ENCODE measurements at places on chromosomes 2 and 18.

DNA sequence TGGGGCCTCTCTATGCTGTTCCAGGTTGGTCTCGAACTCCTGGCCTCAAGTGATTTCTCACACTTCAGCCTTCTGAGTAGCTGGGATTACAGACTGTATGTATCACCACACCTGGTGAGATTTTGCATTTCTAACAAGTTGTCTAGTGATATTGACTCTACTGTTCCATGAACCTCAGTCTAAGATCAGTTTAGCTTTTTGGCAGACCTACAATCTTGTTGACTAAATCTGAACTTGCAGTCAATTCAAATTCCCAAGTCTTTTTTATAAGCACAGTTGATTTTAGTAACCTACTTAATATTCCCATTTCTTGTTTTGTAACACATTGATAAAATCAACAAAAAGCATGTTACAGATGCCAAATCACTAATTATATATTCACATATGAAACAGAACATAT, 266.1 kb upstream of the CYP26B1 start:
- no peak for DNase-seq

DNA sequence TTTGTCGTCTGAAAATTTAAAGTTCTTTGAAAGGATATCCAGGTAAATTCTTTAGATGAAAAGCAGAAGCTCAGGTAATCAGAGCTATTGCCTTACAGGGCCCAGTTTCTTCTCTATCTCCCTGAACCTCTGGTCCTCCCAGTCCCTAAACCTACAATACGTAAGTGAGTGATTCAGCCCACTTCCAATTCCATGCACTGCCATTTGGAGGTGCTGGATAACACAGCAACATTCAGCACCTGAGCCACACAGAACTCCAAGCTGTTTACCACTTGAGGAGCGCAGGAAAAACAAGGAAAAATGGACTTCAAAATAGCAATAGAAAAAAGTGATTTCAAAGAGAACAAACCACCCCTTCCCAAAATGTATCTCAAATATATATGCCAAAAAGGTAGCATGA, 105.0 kb upstream of the DNAJC10 start:
- DNase-seq = no peak

- DNase-seq = no peak
These were observed 50.6 kb upstream of the ZFP36L2 start for GRCh38 chr2:43276962-43277391.

GRCh38 chr2:17719562-17720371, 33.8 kb downstream of the SMC6 start:
- DNase-seq = no peak

- no peak for DNase-seq
These were observed 12.3 kb downstream of the ARL6IP6 start for GRCh38 chr2:152730591-152731333.

- no peak for DNase-seq
These were observed 385.2 kb downstream of the CDH7 start for GRCh38 chr18:66136039-66136438.

GRCh38 chr2:30331869-30332268, 100.5 kb downstream of the LBH start:
- DNase-seq = no peak

GRCh38 chr2:84486441-84487115, 27.5 kb upstream of the SUCLG1 start:
- no peak for DNase-seq

DNA sequence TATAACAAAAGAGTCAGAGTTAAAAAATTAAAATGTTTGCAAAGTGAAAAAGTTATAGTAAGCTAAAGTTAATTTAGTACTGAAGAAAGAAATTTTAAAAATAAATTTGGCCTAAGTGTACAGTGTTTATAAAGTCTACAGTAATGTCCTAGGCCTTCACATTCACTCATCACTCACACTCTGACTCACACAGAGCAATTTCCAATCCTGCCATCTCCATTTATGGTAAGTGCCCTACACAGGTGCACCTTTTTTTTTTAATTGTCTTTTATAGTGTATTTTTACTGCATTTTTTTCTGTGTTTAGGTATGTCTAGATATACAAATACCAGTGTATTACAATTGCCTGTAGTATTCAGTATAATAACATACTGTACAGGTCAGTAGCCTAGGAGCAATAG, 562.9 kb downstream of the PIK3C3 start:
- DNase-seq = no peak

DNA sequence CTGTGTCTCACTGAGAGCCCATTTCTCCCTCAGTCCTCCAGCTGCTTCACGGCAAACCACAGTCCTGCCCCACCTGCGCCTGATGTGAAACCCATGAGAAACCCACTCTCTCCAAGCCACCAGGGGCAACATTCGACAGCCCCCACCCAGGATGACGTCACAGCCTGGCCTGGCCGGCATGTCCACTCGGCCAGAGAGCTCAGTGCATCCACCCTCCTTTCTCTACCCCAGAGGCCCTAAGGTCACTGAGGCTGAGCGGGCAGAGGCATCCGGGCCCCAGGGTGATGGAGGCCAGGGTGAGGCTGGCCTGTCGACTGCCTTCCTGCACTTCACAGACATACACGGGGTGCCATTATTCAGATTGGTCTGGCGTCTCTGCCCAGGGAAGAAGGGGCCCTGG, 402.7 kb upstream of the MYT1L start:
- no peak for DNase-seq

Data from AG04450 (cell line).